Progenitor cell of endocrine pancreas (in vitro differentiated cells): ENCODE measurements at places on chromosomes 3 and 15. TPM values are rescaled to one million over a fixed set of nuclear protein-coding genes. Genes with fewer than 3 reads are reported as not detected.

DNA sequence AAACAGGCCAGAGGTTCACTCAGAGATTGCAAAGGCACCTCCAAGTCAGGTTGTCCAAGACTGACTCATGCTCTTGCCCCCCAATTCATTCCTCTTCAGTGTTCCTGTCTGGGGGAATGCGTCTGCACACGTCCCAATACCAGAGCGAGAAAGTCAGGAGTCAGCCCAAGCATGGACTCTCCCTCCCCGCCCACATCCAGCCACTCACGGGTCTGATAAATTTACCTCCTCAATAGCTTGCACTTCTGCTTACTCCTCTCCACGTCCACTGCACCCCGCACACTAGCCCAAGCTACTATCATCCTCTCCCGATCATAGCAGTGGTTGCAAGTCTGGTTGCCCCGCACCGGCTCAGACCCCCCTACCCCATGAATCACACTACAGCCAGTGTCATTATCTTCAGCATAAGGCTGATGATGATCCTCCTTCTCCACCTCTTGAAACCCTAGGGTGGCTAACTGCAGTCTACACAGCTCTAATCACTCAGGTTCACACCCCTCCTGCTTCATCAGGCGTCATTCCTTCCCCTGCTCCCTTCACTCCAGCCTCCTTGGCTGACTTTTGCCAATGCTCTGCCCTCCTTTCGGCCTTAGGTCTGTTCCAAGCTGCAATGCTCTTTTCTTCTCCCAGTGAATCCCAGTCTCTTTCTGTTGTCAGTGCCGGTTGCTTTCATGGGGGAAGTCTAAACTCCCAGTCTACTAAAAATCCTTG is 27.6 kb upstream of the MYO1E start:
- H3K36me3 ChIP-seq = no peaks in the 10 kb centered on the region
- peaks cover 51% of the 10 kb centered on the region for H3K27me3 ChIP-seq
- H3K4me3 ChIP-seq = no peak overlapping the region
- no peak for DNase-seq
- H3K27ac ChIP-seq = no peak overlapping the region

GRCh38 chr3:154102225-154102624 is 19.0 kb upstream of the ARHGEF26 start:
- H3K27me3 ChIP-seq = no peaks in the 10 kb centered on the region
- no peak overlapping the region for H3K4me3 ChIP-seq
- H3K36me3 ChIP-seq = no peaks in the 10 kb centered on the region

DNA sequence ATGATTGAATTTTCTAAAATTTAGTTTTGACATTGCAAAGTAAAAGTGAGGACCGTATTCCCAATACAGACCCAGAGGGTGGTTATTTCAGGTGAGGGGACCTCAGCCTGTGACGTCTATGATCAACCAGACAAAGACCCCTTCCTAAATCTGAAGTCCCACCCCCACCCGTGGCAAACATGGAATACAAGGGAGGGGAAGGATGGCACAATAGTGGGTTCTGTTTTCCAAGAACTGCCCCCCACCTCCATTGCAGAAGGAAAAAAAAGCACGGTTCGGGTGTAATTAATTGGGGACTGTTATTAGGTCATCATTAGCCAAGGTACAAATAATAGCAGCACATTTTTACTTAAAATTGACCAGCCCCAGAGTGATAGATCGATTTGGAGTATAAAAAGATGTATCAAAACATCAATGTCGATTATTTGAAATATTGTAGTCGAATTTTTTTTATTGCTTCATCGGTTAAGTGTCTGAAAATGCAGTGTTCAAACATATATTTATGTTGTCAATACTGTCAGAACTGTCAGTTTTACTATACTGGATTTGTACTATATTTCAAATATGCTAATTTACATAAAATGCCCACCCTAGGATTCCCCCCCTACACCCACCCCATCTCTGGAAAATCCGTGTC is 7.5 kb upstream of the MEIS2 start:
- no peaks in the 10 kb centered on the region for H3K27me3 ChIP-seq
- no peaks in the 10 kb centered on the region for H3K36me3 ChIP-seq
- peak overlapping the region; percentile 67 for H3K27ac ChIP-seq
- peak overlapping the region; percentile 75 for H3K4me3 ChIP-seq
- peaks cover 79% of the 10 kb centered on the region for H3K4me1 ChIP-seq
- no peak for DNase-seq

GRCh38 chr15:69100821-69101220 is 59.6 kb upstream of the GLCE start:
- H3K36me3 ChIP-seq = no peaks in the 10 kb centered on the region
- no peak overlapping the region for H3K27ac ChIP-seq
- H3K4me1 ChIP-seq = peaks cover 7% of the 10 kb centered on the region
- DNase-seq = no peak
- peaks cover 18% of the 10 kb centered on the region for H3K27me3 ChIP-seq

C3orf22 gene
- total RNA-seq = 0.26 and 0.44 TPM in 2 replicates

MYO1E gene
- 40.4 and 42.3 TPM in 2 replicates for total RNA-seq

ZMYND10 gene
- 0.86 and 2.2 TPM in 2 replicates for total RNA-seq

TMCO5A gene
- not detected in 2 replicates for total RNA-seq
